NCI-H187 (cell line): ENCODE measurements at places on chromosomes 1 and 21.

DNA sequence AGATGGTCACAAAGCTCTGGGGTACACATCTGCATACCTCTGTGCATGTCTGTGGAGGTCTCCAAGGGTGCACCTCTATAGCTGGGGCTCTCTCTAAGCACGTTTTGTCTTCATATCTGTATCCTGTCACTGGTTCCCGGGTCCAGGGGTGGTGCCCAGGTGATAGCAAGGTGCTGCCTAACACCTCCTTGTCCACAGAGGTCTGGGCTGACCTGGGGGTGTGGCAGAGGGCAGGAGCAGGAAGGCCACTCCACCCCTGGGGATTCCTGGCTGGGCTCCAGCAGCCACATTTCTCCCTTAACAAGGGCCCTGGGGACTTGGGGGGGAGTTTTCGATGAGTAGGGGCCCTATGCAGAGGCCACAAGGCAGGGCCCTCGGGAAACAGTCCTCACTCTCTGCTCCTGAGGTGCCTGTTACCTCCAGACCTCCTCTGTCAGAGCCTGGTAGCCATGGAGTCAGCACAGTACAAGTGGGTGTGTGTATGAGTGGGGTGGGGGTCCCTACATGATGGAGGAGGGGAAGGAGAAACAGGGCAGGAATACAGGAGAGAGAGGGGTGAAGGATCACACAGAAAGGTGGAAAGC lies 7.0 kb upstream of the CDCP2 start:
- no peak for DNase-seq

- no peak for DNase-seq
Measured at GRCh38 chr1:66270119-66270812, 263.7 kb upstream of the SGIP1 start.

GRCh38 chr1:43978264-43978550 lies 803 bp upstream of the B4GALT2 start:
- no peak for DNase-seq

DNA sequence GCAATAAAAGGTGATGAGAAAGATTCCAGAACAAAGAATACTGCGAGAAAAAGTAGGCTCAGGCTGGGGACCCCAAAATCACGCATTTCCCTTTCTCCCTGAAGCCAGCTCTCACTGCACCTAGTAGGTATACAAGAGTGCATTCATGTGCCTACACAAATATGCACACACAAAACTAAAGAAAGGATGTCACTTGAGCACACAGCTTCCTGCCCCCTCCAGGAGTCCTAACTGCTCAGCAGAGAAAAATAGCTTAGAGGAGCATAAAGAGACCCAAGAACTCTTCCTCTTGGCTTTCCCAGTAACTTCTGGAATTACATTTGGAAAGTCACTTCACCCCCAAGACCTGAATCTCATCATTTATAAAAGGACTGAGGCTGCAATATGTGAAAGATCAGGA lies 38.0 kb downstream of the JAK1 start:
- DNase-seq: no peak

- DNase-seq: no peak
Measured at GRCh38 chr1:83571536-83571935, 427.4 kb downstream of the TTLL7 start.

GRCh38 chr1:68347415-68347814 lies 102.3 kb downstream of the RPE65 start:
- no peak for DNase-seq

DNA sequence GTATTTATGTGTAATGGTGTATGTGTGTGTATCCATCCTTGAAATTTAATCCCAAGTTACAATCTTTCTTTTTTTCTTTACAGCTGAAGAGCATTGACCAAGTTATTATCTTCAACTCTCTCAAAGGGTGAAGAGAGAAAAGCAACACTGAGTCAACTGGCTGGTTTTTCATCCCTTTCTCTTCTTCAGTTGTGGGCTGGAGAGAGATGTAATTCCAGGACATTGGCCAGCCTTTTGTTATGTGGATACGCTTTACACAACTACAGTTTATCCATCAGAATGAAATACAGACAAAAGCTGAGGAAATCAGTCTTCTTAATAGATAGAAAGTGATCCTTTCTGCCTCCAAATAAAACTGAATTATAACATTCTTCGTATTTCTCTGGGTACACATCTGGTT lies 357.0 kb upstream of the NCAM2 start:
- DNase-seq: no peak

DNA sequence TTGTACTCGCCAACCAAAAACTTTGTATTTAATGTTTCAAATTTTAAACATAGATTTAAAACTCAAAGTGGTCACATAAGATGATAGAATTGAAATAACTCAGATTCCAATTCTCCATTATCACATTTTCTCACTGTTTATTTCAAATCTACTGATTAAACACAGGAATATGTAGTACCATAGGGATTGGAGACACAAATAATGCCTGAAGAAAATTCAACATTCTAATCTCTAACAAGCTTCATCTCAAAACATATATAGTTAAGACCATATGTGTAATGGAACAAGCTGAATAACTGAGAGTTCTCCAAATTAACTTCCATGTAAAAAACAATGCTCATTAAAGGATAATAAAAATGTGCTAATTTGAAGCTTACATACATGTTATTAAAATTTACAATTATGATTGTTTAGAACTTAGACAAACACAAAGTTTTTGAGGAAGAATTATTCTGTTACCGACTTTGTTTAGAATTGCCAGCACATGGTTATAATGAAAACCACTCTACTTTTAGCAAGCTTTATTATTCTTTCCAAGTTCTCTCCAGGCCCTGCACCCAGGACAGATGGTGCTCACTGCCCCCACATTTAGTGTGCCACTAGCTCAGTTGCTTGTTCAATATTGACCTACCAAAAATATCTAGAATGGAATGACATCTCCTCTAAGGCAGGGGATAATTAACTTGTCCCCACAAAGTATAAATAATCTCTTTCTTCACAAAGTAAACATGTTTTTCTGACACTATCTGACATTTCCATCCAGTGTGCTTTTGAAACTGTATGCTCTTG lies 467.2 kb downstream of the TTLL7 start:
- DNase-seq: no peak

- no peak for DNase-seq
Measured at GRCh38 chr1:22717037-22717760, 6.6 kb downstream of the EPHB2 start.

DNA sequence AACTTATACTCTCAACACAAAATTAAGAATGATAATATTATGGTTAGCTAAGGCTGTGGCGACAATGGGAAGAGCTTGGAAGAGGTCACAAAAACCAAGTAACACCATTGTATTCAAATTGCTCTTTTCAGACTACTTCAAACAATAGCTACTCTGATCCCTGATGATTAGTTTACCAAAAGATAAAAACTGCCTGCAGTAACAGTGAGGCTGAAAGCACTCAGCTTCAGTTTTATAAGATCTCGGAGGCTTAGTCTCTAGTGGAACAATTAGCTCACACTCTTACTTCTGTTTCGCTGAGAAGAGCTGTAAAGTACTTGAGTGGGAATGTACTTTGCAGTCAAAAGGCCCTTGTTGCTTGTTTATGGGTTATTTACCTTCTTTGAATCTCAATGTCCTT lies 278.5 kb downstream of the LRRC7 start:
- no peak for DNase-seq
